ENCODE measurements at places on chromosomes 6 and 20. TPM values are rescaled to one million over a fixed set of nuclear protein-coding genes. Genes with fewer than 3 reads are reported as not detected.

DNA sequence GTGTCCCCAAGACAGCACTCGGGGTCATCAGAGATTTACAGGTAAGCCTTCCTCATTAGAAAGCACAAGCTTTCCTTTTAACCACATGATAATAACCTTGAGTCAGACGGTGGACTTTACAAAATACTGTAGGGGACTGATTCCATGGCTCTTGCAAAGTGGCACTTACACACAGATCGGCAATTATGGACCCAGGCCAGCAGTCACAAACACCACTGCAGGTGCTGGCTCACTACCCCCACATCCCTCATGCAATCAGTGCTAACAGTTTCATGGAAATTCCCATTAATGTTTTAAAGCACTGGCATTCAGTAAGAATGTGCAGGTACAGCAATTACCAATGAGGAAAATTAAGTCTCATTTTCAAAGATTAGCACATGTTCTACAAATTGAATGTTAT, 516.5 kb downstream of the PRKN start:
- no peak overlapping the region for H3K27ac ChIP-seq
- H3K27me3 ChIP-seq = no peaks in the 10 kb centered on the region
- no peak overlapping the region for H3K4me3 ChIP-seq
- H3K36me3 ChIP-seq = no peaks in the 10 kb centered on the region
- no peak for DNase-seq

HSPA12B gene
- total RNA-seq = 7.0 TPM

DNA sequence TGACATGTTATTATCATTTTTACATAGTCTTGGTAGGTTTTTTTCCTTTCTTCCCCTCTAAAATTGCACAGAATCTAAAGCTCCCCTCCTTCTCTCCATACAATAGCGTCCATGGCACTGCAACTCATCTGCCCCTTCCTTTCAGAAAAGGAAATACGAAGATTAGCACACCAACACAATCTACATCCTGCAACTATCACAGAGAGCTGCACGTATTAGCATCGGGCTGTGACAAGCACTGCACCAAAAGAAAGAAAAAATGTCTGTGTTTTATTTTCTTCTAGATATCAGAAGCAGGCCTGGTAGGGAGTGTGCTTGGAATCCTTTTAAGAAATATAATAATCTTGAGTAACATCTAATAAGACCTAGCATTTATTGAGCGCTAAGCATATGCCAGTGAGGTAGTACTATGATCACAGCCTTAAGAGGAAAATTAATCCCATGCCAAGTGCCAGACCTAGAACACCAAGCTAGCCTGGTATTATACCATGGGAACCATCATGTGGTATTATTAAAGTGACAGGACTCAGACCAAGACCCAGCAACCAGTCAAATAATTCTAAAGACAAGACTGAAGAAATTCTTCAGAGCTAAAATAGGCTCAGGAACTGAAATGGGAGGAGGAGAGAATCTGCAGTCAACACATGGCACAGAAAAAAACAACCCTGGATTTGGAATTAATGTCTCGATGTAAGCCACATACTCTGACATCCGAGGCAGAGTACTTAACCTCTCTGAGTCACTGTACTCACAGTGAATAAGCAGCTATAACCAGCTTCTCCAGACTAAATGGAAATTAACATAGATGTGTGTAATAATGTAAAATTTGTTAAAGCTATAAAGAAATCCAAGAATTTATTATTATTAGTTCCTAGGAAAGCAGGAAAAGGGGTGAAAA, 124.3 kb downstream of the IPCEF1 start:
- H3K4me3 ChIP-seq = no peak overlapping the region
- H3K36me3 ChIP-seq = no peaks in the 10 kb centered on the region
- no peak for DNase-seq
- H3K27me3 ChIP-seq = no peaks in the 10 kb centered on the region

SCRT2 gene
- not detected for total RNA-seq

- no peak for DNase-seq
- H3K36me3 ChIP-seq = no peaks in the 10 kb centered on the region
- no peaks in the 10 kb centered on the region for H3K4me1 ChIP-seq
- no peak overlapping the region for H3K4me3 ChIP-seq
- no peaks in the 10 kb centered on the region for H3K27me3 ChIP-seq
Measured at GRCh38 chr6:80725156-80725930, 618.9 kb downstream of the BCKDHB start.

DNA sequence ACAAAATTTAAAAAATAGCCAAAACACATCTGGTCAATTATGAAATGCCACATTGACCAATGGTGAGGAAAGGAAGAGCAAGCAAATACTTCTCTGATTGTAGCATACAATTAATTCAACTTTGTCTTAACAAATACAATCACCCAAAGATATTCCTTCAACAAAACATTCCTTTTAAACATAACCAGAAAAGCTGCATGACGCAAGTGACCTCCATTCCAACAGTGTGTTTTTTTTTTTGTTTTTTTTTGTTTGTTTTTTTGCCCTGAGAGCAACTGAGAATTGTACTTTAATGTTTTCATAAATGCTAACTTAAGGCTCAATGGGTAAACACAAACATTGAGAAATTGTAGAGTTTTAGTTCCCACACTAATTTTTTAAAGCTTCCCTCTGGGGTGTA, 184.4 kb downstream of the PTPRK start:
- no peaks in the 10 kb centered on the region for H3K4me1 ChIP-seq
- no peaks in the 10 kb centered on the region for H3K27me3 ChIP-seq
- no peak overlapping the region for H3K4me3 ChIP-seq
- H3K27ac ChIP-seq = no peak overlapping the region

GSTA2 gene
- total RNA-seq = not detected
